ENCODE measurements at places on chromosomes 6 and 20. TPM values are rescaled to one million over a fixed set of nuclear protein-coding genes. Genes with fewer than 3 reads are reported as not detected.

Gene RBBP8NL
- total RNA-seq = 6.3 TPM

Gene GPR6
- total RNA-seq = not detected

GRCh38 chr20:50992336-50992732 is 30.6 kb downstream of the KCNG1 start:
- DNase-seq = no peak

GRCh38 chr20:25083141-25083772 is 1.3 kb upstream of the VSX1 start:
- peak; percentile 69 for DNase-seq

- DNase-seq = no peak
Observed at GRCh38 chr20:61770113-61770585, 295.5 kb downstream of the TAF4 start.

Gene RPS6KA2
- 166 TPM for total RNA-seq

GRCh38 chr6:137631323-137631722 is 137.1 kb upstream of the OLIG3 start:
- DNase-seq = no peak

All from upper lobe of left lung (tissue), 6 donors.